Stimulated activated CD8-positive, alpha-beta memory T cell treated with anti-CD3 and anti-CD28 coated beads, Interleukin-7, amount 100 ng/mL, for 24 hours (primary cell): ENCODE measurements at places on chromosomes 7 and 10.

DNA sequence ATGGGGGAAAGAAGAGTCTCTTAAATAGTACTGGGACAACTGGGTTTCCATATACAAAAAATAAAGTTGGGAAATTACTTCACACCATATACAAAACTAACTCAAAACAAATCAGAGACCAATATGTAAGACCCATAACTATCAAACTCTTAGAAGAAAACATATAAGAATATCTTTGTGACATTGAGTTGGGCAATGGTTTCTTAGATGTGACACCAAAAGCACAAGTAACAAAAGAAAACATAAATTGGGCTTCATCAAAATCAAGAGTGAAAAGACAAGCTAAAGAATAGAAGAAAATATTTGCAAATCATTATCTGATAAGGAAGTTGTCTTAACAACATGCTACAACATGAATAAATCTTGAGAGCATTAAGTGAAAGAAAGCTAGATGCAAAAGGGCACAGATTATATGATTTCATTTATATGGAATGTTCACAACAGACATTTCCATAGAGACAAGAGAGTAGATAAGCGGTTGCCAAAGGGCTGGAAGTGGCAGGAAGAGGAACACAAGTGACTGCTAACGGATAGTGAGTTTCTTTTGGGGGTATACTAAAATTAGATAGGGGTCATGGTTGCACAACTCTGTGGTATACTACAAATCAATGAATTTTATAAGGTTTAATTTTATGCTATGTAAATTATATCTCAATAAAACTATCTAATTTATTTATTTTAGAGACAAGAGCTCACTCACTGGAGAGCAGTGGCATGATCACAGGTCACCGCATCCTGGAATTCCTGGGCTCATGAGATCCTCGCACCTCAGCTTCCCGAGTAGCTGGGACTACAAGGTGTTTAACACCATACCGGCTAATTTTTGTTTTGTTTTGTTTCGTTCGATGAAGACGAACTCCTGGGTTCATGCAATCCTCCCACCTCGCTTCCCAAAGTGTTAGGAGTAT, 35.4 kb downstream of the JMJD1C start:
- no peak for DNase-seq

DNA sequence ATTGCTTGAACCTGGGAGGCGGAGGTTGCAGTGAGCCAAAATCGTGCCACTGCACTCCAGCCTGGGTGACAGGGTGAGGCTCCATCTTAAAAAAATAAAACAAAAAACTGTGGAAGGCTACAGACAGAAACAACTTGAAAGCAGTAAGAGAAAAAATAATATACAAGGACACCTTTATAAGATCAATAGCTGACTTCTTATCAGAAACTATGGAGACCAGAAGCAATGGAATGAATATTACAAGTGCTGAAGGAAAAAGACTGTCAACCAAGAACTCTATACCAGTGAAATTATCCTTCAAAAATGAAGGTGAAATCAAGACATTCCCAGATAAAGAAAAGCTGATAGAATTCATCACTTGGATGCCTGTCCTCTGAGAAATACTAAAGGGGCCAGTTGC, 49.0 kb downstream of the RBAK start:
- DNase-seq, result no peak

DNA sequence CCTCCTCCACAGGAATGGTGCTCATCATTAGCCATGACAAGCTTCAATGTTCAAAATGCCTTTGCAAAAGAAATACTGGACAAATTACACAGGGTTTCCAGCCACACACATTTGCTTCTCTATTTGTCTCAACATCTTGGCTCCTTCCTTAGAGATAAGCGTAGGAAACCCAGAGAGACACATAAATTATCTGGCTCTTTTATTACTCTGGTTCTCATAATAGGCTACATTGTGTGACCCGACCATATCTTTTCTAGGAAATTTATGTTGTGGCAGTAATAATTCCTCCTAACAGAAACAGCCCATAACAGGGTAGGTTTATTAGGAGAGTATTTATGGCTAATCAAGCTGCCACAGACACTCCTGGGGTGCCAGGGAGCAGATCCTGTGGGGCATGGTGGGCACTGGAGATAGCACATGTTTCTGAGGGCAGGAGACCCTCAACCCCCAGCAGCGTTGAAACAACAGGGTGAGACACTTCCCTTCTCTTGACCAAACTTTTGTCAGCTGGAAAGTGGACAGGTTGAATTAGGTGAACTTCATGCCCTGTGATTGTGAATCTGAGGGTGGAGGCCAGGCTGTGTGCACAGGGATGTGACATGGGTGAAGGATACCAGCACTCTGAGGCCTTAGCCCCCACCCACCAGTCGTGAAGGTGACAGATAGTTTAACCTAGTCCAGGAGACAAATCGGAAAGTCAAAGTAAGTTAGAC, 295.9 kb upstream of the ZNF32 start:
- no peak for DNase-seq

- no peak for DNase-seq
These were observed 2.8 kb downstream of the PVRIG start for GRCh38 chr7:100222445-100223132.

DNA sequence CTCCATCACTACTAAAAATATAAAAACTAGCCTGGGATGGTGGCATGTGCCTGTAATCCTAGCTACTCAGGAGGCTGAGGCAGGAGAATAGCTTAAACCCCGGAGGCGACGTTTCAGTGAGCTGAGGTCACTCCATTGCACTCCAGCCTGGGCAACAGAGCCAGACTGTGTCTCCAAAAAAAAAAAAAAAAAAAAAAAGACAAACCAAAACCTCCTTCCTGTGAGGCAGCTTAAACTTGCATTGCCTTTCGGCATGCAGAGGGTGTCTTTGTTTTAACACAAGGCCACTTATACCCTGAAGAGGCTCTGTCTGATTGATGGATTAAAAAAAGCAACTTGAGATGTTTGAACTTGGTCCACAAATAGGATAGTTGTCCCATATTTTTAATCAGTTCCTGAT, 128.4 kb upstream of the RSU1 start:
- DNase-seq, result no peak

- DNase-seq, result no peak
These were observed 34.0 kb upstream of the INSIG1 start for GRCh38 chr7:155263581-155264143.

DNA sequence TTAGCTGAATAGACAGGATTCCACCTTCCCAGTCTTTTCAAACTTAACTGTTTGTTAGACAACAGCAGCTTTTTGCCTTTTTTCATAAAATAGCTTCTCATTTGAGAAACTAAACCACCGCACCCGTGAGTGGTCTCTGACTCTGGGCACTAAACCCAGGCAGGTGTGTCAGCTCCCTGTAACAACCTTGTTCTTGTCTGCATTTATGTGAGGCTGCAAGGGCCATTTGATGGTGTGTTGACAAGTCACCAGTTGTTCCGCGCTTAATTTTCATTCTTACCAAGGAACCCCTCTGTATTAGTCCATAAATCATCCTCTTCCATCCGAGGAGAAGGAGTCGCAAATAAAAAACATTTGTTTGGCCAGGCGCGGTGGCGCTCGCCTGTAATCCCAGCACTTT, 1.5 kb downstream of the STOX1 start:
- DNase-seq, result no peak

DNA sequence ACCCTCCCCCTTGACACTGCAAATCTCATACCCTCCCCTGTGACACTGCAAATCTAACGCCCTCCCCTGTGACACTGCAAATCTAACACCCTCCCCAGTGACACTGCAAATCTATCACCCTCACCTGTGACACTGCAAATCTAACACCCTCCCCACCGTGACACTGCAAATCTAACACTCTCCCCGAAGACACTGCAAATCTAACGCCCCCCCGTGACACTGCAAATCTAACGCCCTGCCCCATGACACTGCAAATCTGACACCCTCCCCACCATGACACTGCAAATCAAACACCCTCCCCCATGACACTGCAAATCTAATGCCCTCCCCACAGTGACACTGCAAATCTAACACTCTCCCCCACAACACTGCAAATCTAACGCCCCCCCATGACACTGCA, 603.7 kb downstream of the DNAJB6 start:
- no peak for DNase-seq

DNA sequence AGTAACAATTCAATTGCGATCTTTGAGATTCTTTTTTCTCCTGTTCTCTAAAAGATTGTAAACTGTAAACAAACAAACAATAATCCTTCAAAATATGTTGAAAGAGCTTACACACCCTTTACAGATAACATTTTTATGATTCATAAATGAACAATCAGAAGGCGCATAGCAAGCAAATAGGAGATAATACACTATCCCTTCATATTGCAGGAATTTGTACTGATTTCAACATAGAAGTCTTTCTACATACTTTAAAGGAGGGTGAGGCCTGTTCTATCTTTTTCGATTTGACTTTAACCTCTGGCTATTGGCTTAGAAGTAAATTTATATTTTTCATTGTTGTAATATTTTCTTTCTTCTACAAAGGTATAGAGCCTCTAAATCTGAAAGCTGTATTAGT, 57.2 kb downstream of the TFEC start:
- DNase-seq, result no peak

GRCh38 chr7:104207348-104207730, 474 bp downstream of the ORC5 start:
- no peak for DNase-seq

DNA sequence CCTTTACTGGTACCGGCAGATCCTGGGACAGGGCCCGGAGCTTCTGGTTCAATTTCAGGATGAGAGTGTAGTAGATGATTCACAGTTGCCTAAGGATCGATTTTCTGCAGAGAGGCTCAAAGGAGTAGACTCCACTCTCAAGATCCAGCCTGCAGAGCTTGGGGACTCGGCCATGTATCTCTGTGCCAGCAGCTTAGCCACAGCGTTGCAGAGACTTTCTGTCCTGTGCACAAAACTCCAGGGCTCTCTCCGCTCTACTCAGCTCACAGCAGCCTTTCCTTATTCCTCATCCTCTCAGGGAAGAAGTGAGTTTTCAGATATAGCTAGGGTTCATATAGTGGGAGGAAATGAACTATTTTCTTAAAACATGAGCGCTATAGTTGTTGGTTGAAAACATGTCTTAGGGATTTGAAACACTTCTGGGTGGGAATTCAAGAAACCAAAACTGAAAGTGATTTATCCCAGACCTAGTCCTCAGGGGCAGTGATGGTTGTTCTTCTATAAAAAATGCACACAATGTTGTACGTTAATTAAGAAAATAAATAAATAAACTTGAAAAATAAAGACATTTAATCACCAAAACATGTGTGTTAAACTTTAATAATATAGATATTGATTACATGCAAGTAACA, 150.2 kb upstream of the PRSS58 start:
- no peak for DNase-seq

DNA sequence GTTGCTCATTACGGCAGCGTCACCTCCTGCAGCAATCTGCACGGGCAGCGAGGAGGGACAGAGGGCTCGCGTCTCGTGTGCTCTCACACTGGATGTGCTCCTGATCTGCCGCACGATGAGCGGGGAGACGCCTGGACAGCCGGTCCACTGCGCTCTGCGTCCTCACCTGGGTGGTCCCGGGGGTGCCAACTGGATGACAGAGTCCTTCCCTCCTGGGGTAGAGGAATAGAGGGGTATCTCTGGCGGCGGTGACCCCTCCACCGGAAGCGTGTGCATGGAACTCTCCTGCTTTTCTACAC, 3.4 kb downstream of the FAM20C start:
- no peak for DNase-seq

DNA sequence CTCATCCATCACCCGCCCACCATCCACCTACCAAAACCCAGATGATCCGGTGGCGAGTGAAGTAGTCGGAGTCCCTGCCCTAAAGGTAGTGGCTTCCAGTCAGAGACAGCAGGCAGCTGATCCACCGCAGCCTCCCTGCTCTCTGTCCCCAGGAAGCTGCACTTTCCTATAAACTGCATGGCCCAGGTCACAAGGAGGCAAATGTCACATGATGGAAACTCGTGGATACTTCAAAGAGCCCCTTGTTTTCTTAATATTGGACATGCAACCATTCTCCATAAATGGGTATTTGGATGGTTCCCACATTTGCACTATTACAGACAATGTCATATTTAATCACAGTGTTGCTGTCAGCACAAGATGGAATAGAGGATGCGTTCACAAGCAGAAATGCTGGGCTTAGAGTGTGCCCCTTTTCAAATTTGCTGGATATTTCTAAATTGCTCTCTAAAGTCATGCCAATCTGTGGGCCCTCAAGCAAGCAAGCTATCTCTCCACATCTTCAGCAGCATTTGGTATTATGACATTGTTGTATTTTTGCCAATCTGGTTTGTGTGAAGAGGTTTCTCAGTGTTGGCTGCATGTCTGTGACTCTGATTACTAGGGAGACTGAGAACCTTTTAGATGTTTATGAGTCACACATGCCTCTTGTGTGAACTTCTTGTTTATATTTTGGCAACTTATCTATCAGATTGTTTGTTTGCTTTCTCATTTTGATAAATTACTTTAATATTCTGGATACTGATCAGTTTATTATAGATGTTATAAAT, 822.0 kb downstream of the TNS3 start:
- no peak for DNase-seq

DNA sequence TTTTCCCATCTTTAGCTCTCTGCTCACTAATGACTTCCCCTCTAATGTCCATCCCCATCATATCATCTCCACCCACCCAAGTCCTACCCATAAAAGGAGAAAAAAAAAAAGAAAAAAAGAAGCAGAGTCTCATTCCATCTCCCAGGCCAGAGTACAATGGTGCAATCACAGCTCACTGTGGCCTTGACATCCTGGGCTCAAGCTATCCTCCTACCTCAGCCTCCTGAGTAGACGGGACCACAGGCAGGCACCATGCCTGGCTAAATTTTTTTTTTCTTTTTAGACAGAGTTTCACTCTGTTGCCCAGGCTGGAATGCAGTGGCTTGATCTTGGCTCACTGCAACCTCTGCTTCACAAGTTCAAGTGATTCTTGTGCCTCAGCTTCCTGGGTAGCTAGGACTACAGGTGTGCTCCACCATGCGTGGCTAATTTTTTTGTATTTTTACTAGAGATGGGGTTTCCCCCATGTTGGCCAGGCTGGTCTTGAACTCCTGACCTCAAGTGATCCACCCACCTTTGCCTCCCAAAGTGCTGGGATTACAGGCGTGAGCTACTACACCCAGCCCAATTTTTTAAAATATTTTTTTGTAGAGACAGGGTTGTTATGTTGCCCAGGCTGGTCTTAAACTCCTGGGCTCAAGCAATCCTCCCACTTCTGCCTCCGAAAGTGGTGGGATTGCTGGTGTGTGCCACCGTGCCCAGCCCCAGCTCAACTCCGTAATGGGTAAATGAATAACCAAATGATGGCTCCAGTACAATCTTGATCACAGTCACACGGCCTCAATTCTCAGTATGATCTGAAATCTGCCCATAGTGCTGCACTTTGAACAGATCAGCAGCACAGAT, 24.6 kb upstream of the SGMS1 start:
- DNase-seq, result no peak

DNA sequence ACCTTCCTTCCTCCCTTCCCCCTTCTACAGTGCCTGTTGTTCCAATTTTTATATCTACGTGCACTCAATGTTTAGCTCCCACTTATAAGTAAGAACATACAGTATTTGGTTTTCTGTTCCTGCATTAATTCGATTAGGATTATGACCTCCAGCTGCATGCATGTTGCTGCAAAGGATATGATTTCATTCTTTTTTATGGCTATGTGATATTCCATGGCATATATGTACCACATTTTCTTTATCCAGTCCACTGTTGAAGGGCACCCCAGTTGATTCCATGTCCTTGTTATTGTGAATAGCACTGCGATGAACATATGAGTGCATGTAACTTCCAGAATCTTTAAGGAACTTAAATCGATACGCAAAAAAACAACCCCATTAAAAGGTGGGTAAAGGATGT, 39.9 kb downstream of the BET1 start:
- DNase-seq, result no peak
